ENCODE measurements at places on chromosomes 7 and 10.

DNA sequence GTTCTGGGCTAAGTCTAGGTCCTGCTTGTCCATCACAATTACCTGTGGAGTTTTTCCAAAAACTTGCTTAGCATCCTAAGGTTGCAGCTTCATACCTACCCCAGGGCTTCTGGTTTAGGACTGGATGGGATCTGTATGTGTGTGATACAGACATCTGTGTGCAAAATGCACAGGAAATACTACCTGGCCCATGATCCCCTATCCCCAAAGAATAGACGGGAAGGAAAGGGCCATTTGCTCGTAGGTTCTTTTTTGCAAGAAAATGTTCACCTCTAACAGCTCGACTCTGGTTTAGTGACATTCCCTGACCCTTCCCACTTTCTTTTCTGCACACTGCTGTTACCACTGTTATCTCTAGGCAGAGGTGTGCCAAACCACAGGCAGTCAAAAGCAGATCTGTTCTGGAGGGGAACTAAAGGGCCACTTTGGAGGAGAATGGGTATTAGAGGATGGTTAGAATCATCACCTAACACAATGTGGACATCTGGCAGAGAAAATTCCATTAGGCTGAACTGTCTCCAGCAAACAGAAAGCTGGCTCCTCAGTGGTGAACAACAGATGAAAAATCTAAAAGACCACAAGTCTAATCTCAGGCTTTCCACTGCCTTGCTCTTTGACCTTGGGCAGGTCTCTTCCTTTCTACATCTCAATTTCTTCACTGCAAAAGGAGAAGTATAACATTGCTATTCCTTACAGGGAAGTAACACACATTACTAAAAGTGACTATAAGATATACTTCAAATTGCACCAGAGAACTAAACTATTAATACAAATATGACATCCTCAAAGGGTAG is 107.4 kb downstream of the UBE2H start:
- no peak for DNase-seq

DNA sequence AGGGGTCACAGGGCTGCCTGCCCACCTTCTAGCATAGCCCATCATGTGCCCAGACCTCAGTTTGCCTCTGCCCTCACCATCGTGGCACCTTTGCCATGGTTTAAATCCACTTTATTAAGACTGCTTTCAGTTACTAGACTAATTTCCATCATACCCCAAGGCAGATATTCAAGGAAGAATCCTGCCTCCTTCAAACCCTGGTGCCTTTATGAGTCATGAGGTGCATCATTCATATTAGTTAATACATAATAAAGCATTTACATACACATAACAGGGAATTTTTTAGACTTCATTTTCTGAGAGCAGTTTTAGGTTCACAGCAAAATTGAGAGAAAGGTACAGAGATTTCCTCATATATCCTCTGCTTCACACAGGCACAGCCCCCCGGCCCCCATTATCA is 62.8 kb downstream of the CXCL12 start:
- DNase-seq: no peak

DNA sequence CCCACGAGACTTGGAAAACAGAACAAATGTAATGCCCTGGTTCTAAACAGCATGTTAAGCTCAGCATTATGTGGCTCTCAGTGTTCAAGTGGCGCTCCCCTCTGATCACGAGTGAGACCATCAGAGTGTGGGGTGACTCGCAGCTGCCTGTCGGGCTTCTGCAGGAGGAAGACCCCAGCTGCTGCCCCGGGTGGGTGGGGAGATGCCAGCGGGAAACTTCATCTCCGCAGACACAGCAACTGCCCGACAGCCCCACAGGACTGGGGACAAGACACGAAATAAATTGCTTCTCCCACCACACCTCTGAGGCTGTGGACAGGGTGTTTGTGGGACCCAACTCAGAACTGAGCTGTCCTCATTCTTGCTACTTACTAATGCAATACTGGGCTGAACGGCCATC is 126.3 kb upstream of the KIF5B start:
- no peak for DNase-seq

DNA sequence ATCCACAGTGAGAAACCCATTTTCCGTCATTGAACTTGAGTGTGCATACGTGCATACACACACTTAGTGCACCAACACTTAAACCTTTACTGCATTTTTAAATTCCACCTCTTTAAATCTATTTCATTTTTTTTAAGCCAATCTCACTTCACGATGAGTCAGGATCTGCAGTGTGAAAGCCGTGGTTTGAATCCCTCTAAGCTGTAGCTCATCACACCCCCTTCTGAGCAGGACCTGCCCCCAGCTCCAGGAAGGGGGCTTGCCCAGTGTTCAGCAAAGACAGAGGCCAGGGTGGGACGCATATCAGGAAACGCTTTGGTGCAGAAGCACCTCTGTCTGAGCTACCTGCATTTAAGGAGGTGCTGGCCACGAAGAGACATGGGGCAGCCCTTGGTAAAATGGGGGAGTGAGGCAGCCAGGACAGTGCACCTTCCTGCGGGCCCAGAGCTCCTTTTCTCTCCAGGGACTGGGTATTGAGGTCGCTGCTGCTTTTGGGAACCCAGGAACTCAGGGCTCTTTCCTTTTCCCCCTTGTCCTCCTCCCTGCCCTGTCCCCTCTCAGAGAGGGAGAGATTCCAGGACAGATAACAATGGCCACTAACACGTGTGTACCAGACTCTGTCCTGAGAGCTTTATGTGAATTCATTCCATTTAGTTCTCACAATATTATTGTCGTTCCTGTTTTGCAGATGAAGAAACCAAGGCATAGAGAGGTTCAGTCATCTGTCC is 21.7 kb downstream of the ZNF316 start:
- DNase-seq: no peak

- no peak for DNase-seq
These were observed 634.2 kb upstream of the COBL start for GRCh38 chr7:51950813-51951212.

- DNase-seq: no peak
These were observed 126.6 kb upstream of the RAB11FIP2 start for GRCh38 chr10:118173296-118173695.

GRCh38 chr7:151399906-151400305 is 9.9 kb downstream of the WDR86 start:
- DNase-seq: no peak

- DNase-seq: no peak
These were observed 73.8 kb upstream of the PRLHR start for GRCh38 chr10:118669020-118669791.

DNA sequence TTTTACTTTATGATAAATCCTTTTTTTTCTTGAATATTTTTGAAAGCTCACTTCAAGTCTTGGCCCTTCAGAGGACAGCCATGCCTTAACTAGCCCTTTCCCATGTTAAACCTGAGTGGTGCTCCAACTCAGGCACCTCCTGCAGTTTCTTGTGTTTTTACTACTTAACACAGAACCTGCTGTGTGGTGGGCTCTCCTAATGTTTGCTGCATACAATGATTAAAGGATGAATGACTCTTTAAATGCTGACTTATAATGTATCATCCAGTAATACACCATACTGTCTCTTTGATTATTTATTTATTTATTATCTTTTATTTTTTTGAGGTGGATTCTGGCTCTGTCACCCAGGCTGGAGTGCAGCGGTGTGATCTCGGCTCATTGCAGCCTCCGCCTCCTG is 179.4 kb downstream of the SEMA3E start:
- no peak for DNase-seq

- DNase-seq: no peak
These were observed 167.7 kb downstream of the EMX2 start for GRCh38 chr10:117710181-117710798.

GRCh38 chr7:91408388-91409154 is 144.3 kb downstream of the FZD1 start:
- no peak for DNase-seq

- DNase-seq: no peak
These were observed 36.6 kb downstream of the FZD9 start for GRCh38 chr7:73470208-73470607.

GRCh38 chr7:7710469-7710868 is 7.9 kb downstream of the RPA3 start:
- no peak for DNase-seq

DNA sequence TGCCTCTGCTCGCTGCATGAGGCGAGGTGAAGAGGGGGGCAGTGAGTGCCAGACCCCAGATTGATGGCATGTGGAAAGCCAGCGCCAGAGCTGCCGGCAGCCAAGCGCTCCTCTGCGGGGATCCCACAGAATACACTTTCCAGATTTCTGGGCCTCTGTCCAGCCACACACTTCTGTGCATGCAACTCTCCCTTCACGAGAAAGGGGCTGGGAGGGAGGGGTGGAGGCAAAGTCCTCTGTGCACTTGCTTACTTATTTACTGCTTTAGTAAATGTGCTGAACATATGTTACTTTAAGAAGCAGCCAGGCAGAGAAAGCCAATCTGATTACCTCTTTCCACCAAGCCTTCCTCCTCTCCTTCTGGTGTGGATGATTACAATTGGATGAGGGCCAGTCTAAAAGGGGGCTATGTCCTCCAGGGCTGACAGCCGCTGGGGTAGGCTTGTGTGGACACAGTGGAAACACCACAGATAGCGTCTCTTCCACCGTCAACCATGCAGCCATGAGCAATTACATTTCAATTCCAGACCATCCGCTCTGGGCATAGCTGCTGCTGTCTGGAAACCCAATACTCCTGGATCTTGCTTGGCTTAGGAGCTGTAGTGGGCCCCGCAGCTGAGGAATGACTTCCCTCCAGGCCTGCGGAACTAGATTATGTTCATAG is 322.8 kb upstream of the ANKRD30A start:
- no peak for DNase-seq

DNA sequence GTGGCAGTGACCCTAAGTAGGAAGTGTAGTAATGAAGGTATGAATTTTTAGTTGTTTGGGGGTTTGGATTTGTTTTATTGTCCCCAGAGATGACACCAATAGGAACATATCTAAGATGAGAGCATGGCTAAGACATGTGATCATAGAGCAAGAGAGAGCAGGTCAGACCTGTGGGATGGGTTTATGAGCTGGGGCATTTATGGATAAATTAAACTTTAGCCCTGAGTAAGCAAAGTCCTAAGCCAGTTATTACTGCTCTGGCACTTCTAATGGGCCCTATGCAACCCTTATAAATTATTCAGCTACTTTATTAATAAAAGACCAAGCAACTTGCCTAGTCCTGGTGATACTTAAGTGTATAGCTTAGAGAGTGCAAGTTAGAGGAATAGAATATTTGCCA is 85.1 kb downstream of the LRRC4 start:
- no peak for DNase-seq

DNA sequence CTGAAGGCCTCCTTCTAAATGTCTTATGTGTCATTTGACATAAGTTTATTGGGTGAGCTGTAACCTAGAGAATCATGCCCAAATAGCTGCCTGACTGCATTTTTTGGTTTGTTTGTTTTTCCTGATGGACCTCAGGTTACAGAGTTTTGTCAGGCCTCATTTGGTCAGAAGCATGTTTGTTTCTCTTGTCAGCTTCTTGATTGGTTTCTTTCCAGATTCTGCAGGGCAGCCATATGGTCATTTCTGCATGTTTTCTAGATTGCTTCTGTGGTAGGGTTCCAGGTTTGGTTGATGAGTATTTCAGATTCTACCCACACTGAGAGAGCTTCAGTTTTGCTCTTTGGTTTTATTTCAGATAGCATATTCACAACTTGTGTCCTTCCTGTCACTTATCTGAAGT is 28.0 kb downstream of the GLCCI1 start:
- DNase-seq: no peak

DNA sequence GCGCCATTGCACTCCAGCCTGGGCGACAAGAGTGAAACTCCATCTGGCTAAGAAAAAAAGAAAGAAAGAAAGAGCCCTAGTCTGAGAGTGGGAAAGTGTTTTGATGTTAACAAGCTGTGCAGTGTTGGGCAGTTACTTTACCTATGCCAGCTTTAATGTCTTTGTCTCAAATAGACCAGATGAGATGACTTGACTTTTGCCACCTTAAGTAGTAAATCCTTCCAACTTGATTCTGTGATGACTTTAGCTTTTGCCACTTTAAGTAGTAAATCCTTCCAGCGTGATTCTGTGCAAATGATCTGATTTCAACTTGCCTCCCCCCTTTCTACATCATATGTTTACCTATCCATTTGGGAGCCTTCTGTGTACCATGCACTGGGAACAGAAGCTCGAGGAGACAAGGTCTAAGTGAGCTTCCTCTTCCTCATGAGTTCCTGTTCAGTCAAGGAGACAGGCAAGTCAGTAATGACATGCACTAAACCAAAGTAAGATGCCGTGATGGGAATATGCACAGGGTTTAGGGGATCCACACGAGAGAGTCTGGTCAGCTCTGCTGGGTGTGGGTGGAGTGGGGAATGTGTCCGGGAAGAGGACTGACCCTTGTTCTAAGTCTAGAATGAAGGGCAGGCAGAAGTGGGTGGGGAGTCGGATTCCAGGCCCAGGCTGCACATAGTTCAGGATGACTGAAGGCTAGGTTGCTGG is 17.2 kb downstream of the INPP5F start:
- no peak for DNase-seq

DNA sequence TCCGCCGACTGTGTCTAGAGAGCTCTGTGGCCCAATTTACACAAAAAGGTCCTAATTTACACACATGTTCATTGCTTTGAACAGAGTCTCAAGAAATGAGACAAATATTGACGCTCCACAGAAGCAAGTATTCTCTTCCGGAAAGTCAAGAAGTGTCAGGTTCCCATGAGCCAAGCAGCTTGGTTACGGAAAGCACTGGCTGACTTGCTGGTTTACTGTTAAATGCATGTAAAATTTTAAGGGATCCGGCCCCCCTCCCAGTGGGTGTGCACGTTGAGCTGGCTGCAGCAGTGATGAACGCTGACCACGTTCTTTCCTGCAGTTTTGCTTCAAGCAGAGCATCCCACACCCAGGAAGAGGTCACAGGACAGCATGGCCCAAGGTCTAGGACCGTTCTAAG is 76.8 kb downstream of the DIP2C start:
- DNase-seq: no peak

- no peak for DNase-seq
These were observed 363.4 kb upstream of the MKI67 start for GRCh38 chr10:128489324-128490247.

GRCh38 chr10:70779511-70780369 is 5.4 kb downstream of the TBATA start:
- DNase-seq: no peak

DNA sequence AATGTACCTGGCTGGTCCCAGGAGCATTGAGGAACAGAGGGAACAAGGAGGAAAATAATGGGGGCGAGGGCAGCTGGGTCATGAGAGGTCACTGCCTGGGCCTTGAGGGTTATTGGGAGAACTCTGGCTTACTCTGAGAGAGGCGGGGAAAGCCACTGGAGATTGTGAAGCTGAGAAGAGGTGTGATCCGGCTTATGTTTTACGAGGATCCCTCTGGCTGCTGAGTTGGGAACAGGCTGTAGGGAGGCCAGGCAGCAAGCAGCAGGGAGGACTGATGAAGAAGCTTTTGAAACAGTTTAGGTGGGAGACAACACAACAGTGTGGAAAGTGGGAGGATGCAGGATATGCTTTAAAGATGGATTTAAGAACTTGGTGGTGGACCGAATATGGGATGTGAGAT is 87.3 kb downstream of the FANK1 start:
- no peak for DNase-seq

Data from T-helper 9 cell (primary cell).